HepG2 (cell line): ENCODE measurements at places on chromosomes 7 and 10.
A peak's percentile ranks its signal among the peaks of the same experiment; 100 is the strongest.

GRCh38 chr7:19916046-19916445 is 142.6 kb upstream of the TMEM196 start:
- no peak for DNase-seq

GRCh38 chr10:114172216-114172615 is 1.8 kb downstream of the CCDC186 start:
- DNase-seq, result peak; percentile 14

DNA sequence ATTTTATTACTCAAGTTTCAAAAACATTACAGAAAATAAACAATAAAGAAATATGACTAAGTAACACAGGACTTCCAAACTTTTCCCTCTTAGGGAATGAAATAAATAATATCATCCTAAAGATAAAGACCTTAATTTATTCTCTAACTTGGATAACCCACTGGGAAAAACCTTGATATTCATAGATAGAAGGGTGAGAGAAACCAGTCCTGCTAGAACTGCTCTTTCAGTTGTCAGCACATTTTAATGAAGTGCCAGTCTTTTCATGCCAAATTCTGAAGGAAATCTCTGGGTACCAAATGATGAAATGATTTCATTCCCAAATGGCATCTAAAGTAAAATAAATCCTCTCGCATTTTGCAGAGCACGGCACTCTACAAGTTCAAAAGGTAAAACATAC is 114.5 kb upstream of the SMIM30 start:
- no peak for DNase-seq

GRCh38 chr10:26481914-26482550 is 43.9 kb downstream of the APBB1IP start:
- DNase-seq, result no peak

DNA sequence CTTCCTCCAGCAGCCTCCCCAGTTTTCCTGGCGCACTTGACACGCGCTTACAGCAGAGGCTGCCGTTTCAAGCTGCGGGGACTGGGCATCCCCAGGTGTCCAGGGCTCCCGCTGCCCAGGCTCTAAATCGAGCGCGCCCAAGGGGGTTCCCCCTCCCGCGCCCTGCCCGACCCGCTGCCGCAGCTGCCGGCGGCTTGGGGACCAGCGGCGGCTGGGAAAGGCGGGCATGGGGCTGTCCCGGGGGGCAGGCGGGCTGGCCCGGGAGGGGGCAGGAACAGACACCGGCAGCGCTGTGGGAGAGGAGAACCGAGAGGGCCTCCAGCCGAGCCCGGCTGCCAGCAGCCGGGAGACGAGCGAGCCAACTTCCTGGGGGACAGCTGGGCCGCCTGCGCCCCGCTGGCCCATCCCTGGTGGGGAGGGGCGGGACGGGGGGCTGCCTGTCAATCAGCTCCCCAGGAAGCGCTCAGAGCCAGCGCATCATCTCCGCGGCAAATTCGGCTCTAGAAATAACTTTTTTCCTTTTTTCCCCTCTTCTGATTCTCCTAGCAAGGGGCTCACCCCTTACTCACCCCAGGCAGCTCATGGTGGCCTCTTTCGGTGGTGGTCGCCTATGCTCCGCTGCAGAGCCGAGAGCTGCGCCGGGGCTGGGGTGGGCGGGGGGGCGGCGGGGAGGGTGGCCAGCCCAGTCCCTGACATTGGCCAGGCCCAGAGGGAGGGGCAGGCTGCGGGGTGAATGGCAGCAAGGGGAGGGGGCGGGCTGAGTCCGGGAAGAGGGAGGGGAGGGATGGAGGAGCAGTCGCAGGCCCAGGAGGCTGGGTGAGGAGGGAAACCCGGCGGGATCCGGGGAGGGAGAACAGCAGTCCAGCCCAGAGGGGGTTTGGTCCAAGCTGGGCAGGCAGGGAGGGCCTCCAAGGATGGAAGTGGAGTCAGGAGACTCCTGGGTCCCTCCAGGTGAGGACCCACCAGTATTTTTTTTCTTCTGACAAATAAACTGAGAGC is 14.7 kb downstream of the GRID2IP start:
- no peak for DNase-seq

GRCh38 chr10:81367132-81367531 is 507.9 kb upstream of the NRG3 start:
- DNase-seq, result no peak

DNA sequence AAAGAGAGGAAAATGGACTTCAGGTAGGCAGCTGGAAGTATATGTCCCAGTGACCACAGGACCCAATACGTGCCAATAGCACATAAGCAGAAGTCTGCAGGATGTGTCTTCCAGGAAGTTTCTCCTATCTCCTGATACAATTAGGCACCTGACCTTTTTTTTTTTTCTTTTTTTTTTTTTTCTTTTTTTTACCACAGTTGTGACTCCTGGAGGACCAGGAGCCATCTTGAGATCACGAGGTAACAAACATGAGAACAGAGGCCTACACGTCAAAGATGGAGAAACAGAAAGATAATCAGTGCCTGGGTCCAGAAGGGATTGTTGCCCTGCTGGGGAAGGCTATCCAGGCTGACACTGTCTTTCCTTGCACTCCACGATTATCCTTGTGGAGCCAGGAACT is 312.4 kb upstream of the NEBL start:
- no peak for DNase-seq

- no peak for DNase-seq
Measured at GRCh38 chr7:27032839-27033238, 63.0 kb downstream of the HOXA1 start.

DNA sequence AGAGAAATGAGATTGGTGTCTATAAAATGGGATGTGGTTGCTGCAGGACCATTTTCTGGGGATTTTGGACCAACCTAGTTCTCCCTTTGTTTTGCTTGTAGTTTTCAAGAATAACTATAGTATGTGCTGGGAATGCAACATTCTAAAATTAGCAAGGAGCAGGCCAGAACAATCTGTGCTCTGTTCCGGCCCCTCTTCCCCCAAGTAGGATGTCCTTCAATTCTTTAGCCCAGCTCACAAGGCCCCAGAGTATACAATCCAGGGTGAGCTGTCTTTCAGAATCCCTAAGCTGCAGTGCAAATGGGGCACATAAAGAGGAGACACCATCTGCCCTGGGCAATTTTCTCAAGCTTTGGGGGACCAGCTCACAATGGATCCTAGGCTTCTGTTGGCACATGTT is 809.1 kb downstream of the TNS3 start:
- no peak for DNase-seq

DNA sequence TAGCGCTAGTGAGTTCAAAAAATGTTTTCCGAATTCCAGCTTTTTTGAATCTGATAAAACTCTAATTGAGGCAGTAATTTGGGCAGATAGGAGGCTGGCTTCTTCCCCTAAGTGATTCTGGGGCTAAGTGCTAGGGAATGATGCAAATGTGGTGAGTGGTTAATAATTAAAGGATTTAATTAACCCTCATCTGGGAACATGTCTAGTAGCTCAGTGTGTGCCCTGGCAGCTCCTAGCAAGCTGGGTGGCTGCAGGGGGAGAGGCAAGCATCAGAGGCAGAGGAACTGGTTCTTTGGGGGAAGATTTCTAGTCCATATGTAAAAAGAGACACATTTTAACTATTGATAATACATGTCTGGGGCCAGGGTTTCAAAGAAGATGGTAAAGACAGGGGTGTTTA is 354.5 kb downstream of the WDR11 start:
- DNase-seq, result no peak

- no peak for DNase-seq
Measured at GRCh38 chr7:140674356-140674800, 1.6 kb downstream of the ADCK2 start.

GRCh38 chr10:101969412-101969922 is 86.5 kb downstream of the ARMH3 start:
- no peak for DNase-seq

- no peak for DNase-seq
Measured at GRCh38 chr10:94129393-94130130, 135.8 kb downstream of the PLCE1 start.

- DNase-seq, result no peak
Measured at GRCh38 chr10:70682920-70683600, 10.8 kb downstream of the ADAMTS14 start.

GRCh38 chr10:110569736-110570135 is 2.2 kb downstream of the SMC3 start:
- DNase-seq, result peak; percentile 89

DNA sequence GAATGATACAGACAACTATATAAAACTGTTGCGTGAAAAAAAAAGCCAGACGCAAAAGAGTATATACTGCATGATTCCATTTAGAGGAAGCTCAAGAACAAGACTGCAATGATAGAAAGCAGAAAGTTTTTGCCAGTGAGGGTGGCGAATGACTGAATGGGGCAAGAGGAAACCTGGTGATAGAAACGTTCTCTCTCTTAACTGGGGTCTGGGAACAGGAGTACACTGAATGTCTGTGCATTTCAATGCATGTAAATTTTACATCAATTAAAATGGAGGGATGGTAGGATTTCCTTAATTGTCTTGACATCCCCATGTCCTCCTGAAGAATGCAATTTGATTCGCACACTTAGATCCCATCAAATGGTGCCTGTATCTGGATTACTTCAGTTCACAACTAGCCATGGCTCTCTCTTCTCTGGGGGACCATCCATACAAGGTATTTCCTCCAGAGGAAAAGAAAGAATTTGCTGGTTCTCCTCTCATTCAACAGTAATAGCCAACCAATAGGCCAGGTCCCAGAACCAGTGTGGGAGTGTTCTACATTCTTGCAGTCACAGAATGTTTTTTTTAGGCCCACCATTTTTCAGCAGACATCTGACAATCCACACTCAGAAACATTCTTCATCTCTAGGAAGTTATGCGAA is 221.0 kb upstream of the KLF14 start:
- DNase-seq, result no peak

GRCh38 chr10:118167056-118167700 is 120.4 kb upstream of the RAB11FIP2 start:
- no peak for DNase-seq

- no peak for DNase-seq
Measured at GRCh38 chr10:80938903-80939302, 401.2 kb downstream of the SH2D4B start.

GRCh38 chr10:99297033-99297432 is 32.1 kb upstream of the CNNM1 start:
- DNase-seq, result peak; percentile 14

DNA sequence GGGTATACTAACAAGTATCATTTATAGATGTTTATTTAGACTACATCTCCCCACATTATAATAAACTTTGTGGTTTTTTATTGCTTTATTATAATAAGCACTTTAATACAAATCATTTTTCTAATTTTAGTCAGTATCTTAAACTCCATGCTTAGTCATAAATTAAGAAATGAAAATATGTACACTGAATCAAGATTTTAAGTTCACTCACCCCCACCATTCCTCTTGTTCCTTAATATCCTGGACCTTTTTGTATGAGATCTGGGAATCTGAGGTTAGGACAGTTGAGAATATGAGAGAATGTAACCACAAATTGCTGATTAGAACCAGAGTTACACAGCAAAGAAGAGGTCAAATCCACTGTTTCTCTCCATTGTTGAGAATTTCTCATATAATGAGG is 93.6 kb upstream of the WNT16 start:
- no peak for DNase-seq

DNA sequence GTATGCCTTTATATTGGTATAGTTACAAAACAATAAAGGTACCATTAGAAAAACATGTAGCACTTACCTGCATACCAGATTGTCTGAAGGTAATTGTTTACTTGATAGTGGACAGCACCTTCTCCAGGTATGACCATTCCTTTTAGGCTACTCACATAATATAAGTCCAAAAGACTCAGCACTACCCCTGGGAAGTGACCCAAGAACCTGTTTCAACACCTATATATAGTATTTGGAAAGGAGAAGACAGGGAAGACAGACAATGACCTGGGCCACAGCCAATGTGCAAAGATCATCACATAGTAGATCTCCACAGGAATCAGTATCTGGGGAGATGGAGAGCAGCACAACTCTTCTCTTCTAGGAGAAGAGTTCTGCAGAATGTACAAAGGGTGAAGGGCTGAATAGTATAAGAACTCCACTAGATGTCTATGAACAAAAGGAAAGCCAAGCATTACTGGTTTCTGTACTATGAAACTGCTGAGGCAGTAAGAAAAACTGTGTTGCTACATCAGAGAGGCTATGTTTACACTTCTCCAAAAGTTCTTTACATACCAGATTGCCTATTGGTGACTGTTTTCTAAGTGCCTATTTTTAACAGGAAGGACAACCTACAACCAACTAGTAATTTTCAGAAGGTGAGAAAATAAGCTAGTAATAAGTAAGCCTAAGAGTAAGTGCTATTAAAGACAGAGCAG is 159.2 kb downstream of the BTAF1 start:
- DNase-seq, result peak; percentile 29

GRCh38 chr7:25885057-25885576 is 266.9 kb upstream of the NFE2L3 start:
- no peak for DNase-seq

GRCh38 chr7:3495530-3495929 is 194.5 kb downstream of the SDK1 start:
- DNase-seq, result no peak

DNA sequence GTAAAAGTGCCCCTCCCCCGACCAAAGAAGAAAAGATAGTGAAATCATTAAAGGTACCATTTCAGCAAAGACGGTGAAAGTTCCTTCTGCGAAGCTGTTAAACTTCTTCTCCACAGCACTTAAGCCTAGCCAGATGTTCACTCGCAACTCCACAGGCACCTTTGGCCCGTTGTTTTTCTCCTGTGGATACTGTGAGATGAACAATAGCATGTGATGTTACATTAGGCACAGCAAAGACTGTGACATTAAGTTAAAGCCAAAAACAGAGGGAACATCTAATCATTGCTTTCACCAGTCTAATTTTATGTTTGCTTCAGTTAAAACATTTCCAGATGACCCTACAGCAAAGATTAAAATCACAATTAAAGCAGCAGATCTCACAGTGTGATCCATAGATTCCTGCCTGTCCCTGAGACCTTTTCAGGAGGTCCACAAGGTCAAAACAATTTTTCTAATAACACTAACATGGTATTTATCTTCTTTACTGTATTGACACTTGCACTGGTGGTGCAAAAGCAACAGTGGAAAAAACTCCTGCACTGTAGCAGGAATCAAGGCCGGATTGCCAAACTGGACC is 112.5 kb downstream of the MYOF start:
- no peak for DNase-seq

DNA sequence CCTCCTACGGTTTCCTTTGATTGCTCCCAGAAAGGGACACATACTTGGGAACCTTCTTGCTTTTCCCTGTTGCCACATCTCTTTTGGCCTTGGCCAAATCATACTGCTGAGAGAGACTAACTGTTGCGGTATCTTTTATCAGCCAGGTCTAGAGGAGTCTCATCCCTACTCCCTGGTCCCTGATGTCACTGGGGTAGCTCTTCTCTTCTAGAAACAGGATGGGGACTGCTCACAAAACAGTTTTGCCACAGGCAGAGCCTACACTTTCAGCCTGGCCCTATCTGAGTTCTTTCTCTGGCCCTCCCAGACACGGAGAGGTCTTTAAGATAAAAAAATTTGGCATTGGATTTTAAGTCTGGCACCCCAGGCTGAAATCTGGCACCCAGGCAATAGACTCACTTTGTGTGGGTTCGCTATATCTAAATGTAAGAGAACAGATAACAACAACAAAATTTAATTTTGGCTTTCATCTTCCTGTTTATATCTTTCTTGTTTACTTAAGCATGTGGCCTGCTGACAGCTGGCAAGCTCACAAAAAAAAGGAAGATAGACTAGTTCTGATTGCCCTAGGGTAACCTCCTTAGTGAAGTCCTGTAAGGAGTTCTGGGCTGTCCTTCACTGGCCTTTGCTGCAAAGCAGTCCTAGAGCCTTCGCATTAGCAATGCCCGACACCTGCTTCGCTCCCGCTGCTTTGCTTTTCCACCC is 228.3 kb upstream of the NPVF start:
- DNase-seq, result no peak

GRCh38 chr7:3955751-3956696 is 655.0 kb downstream of the SDK1 start:
- DNase-seq, result no peak

- no peak for DNase-seq
Measured at GRCh38 chr10:79355420-79356017, 8.2 kb downstream of the PPIF start.

- DNase-seq, result no peak
Measured at GRCh38 chr10:12995425-12995861, 6.1 kb downstream of the CCDC3 start.
